ENCODE measurements at places on chromosomes 3 and 15.

DNA sequence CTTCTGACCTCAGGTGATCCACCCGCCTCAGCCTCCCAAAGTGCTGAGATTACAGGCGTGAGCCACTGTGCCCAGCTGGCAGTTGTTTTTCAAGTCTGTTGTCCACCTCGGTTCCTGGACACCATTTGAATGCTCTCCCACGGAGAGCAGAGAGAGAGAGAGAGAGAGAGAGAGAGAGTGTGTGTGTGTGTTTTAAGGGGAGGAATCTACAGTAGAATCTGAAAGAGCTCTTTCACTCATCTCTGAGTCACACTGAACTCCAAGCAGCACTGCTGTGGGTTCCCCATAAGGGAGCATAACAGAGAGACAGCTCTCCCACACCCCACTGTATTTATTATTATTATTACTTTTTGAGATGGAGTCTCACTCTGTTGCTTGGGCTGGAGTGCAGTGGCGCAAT, 156.6 kb downstream of the RPLP1 start:
- DNase-seq, result no peak

GRCh38 chr3:81931265-81932251, 170.1 kb upstream of the GBE1 start:
- DNase-seq, result no peak

DNA sequence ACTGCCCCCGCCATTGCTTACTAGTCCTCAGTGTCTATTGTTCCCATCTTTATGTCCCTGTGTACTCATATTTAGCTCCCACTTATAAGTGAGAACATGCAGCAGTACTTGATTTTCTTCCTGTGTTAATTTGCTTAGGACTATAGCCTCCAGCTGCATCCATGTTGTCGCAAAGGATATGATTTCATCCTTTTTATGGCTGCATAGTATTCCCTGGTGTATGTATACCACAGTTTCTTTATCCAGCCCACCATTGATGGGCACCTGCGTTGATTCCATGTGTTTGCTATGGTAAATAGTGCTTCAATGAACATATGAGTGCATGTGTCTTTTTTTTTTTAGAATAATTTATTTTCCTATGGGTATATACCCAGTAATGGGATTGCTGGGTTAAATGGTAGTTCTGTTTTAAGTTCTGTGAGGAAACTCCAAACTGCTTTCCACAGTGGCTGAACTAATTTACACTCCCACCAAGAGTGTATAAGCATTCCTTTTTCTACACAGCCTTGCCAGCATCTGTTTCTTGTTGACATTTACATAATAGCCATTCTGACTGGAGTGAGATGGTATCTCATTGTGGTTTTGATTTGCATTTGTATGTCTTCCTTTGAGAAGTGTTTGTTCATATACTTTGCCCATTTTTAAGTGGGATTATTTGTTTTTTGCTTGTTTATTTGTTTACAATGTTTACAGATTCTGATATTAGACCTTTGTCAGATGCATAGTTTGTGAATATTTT, 53.7 kb downstream of the GALK2 start:
- DNase-seq, result no peak

GRCh38 chr15:27232876-27233275, 261.9 kb downstream of the GABRG3 start:
- DNase-seq, result no peak

GRCh38 chr15:100663086-100663914, 60.9 kb downstream of the ASB7 start:
- peak; percentile 48 for DNase-seq

DNA sequence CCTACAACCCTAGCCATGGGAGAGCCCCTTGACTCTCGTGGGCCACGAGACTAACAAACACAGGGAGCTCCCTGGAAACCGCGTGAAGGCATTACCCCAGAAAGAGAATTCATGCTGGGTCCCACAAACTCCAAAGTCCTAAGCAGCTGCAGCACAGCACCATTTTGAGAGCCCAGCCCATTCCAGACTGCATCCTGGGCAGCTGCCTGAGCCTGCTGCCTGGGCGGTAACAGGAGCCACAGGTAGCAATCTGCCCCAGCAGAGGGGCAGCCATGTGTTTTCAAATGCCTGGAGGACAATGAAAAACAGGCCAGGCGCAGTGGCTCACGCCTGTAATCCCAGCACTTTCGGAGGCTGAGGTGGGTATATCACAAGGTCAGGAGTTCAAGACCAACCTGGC, 62.9 kb upstream of the TBC1D23 start:
- no peak for DNase-seq

- DNase-seq, result no peak
Observed at GRCh38 chr15:100170291-100171210, 171.2 kb downstream of the ADAMTS17 start.

DNA sequence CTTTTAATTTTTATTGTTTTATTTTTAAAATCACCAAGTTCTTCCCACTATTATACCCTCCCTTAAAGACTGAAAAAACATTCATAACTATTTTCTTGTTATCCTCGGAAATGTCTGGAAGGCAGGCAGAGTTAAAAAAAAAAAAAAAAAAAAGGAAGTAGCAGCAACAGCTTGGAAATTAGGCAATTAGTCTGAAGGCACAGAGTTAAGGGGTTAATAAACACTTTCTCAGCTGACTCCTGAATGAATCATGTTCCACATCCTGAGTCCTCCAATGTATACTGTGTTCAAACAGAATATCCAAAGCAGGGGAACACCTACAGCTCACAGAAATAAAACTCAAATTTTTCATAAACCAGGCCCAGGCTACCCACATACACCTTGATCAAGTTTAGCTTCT, 5.8 kb downstream of the HEXA start:
- no peak for DNase-seq

- DNase-seq, result no peak
Observed at GRCh38 chr3:101527441-101527840, 14.4 kb upstream of the SENP7 start.

DNA sequence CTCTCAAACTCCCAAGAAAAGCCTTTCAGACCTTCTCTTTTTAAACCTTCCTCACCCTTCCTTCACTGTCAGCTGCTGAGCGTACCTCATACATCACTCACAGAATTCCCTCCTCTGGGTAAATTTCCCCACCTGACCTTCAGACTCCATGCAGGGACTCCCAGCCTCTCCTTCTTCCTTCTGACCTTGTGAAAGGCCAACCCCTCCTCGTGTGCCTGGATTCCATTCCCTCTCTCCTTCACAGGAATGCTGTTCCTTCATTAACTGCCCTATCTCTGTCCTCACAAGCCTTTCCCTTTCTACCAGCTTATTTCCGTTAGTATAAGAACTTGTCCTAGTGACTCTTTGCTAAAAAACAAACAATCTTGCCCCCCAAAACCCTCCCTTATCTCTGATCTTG, 69.7 kb upstream of the MME start:
- DNase-seq, result no peak

- no peak for DNase-seq
Observed at GRCh38 chr15:35833581-35833980, 287.6 kb upstream of the DPH6 start.

- DNase-seq, result no peak
Observed at GRCh38 chr15:99158626-99159412, 53.9 kb downstream of the SYNM start.

DNA sequence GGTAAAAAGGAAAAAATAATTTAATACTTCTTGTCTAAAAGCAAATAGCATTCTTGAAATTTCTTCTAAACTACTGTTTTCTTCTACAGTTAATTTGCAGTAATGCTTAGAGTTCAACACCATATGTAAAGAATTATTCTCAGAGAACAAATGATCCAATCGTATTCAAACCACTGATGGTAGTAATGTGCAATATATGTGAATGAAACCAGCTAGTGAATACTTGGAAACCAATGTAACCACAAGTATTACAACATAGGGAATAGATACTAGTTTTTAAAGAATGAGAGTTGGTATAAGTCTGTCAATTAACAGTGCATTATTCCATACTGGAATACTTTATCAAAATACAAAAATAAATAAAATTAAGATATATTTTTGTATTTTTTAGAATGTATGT, 850.0 kb downstream of the DIPK2A start:
- DNase-seq, result no peak

GRCh38 chr3:128040660-128041059, 11.6 kb upstream of the SEC61A1 start:
- DNase-seq, result no peak

GRCh38 chr3:67674055-67674454, 19.6 kb upstream of the SUCLG2 start:
- no peak for DNase-seq

- DNase-seq, result peak; percentile 87
Observed at GRCh38 chr3:50260027-50260941, 8.7 kb upstream of the SEMA3B start.

- peak; percentile 12 for DNase-seq
Observed at GRCh38 chr3:140078940-140079339, 144.0 kb downstream of the CLSTN2 start.

DNA sequence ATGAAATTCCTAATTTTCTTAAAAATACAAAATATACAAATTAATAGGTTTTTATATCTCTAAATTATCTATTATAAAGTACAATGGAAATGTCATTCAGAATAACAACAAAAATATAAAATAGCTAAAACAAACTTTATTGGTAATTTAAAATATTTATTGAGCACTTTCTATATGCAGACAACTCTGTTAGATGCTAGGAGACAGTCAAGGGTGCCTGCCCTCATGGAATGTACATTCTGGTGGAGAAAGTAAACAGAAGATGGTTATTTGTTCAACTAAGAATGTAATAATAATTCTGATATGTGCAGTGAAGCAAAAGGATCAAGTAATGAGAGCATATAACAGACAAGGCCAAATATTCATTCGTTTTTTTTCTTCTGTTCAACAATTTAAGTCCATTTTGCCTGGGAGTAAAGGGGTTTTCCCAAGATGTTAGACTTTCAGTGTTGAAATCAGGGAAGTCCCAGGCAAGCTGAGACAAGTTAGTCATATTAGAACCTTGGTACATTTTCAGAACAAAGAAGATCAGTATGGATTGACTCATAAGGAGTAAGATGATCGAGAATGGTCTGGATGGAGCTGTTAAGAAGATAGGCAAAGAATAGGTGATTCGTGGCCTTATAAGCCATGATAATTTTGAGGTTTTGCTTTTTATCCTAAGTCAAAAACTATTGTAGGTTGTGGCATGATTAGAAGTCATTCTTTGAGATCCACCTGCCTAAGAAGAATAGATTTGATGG, 150.2 kb upstream of the MLF1 start:
- DNase-seq, result no peak

All from T47D (cell line).